ENCODE measurements at places on chromosomes 3 and 15. TPM values are rescaled to one million over a fixed set of nuclear protein-coding genes. Genes with fewer than 3 reads are reported as not detected.
A peak's percentile ranks its signal among the peaks of the same experiment; 100 is the strongest.

DNA sequence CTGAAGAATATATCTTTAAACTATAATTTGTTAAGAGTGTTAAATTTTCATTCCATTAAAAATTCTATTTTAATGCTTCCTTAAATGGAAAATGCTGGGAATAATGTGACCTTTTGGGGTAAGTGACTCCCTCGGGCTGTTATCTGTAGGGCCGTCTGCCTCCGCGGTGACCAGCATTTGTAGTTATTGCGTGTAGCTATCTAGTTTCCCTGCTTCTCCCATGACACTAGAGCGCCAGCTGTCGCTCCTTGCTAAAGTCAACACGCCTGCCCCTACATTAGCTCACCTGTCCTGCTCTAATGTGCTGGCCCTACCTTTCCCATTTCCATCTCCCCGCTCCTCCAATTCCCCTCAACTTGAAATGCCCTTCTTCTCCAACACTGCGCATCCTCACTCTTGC is 12.4 kb upstream of the CHRM5 start:
- no peak overlapping the region for H3K4me3 ChIP-seq
- H3K27ac ChIP-seq, result no peak overlapping the region
- no peaks in the 10 kb centered on the region for H3K36me3 ChIP-seq
- H3K4me1 ChIP-seq, result 0 out of 2 replicates have a peak, but pooled peaks cover 6% of the 10 kb centered on the region
- H3K27me3 ChIP-seq, result no peaks in the 10 kb centered on the region

Gene POLQ
- total RNA-seq, result 3.8 TPM

GRCh38 chr3:119669906-119670570 is 7.2 kb downstream of the COX17 start:
- H3K4me1 ChIP-seq, result peaks cover 24% of the 10 kb centered on the region
- H3K27ac ChIP-seq, result no peak overlapping the region
- H3K4me3 ChIP-seq, result no peak overlapping the region
- no peaks in the 10 kb centered on the region for H3K27me3 ChIP-seq

- H3K4me3 ChIP-seq, result no peak overlapping the region
- DNase-seq, result no peak
- H3K36me3 ChIP-seq, result no peaks in the 10 kb centered on the region
- H3K4me1 ChIP-seq, result peaks cover 41% of the 10 kb centered on the region
- H3K27ac ChIP-seq, result peak overlapping the region; percentile 57
Observed at GRCh38 chr3:146275476-146275875, 24.6 kb upstream of the PLSCR4 start.

- no peaks in the 10 kb centered on the region for H3K27me3 ChIP-seq
- DNase-seq, result peak; percentile 7
- no peak overlapping the region for H3K4me3 ChIP-seq
- peaks cover 8% of the 10 kb centered on the region for H3K4me1 ChIP-seq
Observed at GRCh38 chr3:126954141-126954842, 28.6 kb upstream of the PLXNA1 start.

Gene FILIP1L
- 49.7 TPM for total RNA-seq

DNA sequence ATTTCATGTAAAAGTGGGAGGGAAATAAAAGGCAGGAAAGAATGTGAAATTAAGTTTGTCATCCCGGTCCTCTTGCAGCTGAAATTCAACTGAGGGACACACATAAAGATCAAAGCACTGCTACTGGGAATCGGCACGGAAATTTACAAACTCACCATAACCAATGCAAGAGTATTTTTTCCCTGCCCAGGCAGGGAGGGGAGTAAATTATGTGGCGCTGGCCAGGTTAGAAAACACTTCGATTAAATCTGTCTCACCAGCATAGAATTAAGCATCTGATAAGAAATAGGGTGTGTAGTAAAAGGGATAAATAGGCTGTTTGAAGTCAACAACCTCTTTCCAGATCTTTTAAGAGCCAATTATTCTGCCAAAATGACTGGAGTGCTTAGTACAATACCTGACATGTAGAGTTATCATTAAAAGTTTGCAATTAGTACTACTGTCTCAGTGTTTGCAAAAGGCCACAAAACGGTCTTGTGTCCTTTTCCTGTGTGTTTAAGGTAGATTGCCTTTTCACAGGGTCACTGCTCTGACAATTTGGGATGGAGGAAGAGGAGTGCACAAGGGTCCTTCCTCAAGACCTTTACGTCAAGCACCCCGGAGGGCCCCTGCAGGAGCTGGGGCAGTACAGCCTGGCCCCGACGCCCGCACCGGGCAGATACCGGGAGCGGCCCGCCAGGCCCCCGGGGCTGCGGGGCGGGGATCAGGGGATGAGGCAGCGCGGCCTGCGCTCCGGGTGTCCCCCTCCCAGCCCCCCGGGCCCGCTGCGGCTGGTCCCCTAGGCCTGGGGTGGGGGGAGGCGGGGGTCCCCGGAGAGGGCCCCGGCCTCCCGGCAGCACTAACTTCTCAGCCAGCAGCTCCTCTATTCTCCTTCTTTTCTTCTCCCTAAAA is 651 bp downstream of the UBA3 start:
- H3K4me1 ChIP-seq, result peaks cover 61% of the 10 kb centered on the region
- DNase-seq, result no peak
- H3K27me3 ChIP-seq, result no peaks in the 10 kb centered on the region
- H3K4me3 ChIP-seq, result peak overlapping the region; percentile 95
- peaks cover 9% of the 10 kb centered on the region for H3K36me3 ChIP-seq
- peak overlapping the region; percentile 78 for H3K27ac ChIP-seq

Gene MYEF2
- total RNA-seq, result 9.7 TPM

Gene HTR3E
- not detected for total RNA-seq

GRCh38 chr15:65333148-65333820 is 28.8 kb downstream of the RNU5B-1 start:
- peaks cover 27% of the 10 kb centered on the region for H3K27me3 ChIP-seq
- no peak overlapping the region for H3K4me3 ChIP-seq
- no peaks in the 10 kb centered on the region for H3K36me3 ChIP-seq
